PC-3 (cell line): ENCODE measurements at places on chromosomes 2 and 18.

DNA sequence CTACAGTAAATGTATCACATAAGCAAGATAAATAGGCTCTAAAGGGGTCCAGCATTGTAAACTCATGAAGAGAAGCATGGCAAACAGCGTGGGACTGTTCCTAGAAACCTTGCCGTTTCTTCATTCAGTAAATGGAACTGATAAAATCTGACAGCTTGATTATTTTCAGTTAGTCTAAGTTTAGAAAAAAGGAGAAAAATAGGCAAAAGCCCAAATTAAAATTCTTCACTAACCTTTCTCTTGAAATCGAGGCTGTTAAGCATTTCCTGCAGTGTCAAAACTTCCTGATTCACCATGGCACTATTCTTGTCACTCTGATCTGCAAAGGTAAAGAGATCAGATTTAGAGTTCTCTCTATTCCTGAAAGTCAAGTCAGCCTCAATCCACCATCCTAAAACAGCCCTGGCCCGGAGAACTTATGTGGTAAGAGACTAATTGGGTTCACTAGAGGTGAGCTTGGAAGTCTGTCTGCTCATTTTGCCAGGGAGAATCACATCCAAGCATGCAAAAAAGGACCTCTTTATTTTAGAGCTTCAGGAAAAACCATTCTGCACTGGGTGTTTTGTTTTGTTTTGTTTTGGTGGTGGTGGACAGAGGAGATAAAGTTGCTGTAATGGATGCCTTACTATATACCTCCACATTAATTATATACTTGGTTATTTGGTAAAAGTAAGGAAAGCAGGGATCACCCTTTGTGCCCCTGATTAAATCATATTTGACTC is 52.4 kb upstream of the STAT1 start:
- DNase-seq: no peak

DNA sequence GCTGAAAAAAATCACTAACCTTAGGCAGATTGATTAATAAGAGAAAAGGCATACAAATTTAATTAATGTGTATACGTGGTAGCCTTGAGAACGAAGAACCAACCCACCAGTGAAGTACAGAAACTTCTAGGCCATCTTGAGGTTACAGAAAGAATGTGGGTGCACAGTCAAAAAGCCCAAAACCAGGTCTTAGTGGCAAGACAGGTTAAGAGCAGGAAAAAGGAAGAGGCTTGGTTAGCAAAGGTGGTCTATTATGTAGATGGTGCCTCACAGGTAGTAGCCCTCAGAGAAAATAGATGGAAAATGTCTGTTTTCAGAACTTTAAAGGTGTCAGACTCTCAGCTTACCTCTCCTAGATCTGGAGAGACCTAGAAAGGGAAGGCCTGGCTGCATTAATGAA is 22.0 kb upstream of the SLC35G4 start:
- DNase-seq: no peak

GRCh38 chr2:234917211-234917975 is 34.4 kb upstream of the SH3BP4 start:
- no peak for DNase-seq

- DNase-seq: no peak
Observed at GRCh38 chr2:234495251-234496054, 1.4 kb downstream of the ARL4C start.

- DNase-seq: no peak
Observed at GRCh38 chr2:173359231-173359630, 4.6 kb downstream of the CDCA7 start.

DNA sequence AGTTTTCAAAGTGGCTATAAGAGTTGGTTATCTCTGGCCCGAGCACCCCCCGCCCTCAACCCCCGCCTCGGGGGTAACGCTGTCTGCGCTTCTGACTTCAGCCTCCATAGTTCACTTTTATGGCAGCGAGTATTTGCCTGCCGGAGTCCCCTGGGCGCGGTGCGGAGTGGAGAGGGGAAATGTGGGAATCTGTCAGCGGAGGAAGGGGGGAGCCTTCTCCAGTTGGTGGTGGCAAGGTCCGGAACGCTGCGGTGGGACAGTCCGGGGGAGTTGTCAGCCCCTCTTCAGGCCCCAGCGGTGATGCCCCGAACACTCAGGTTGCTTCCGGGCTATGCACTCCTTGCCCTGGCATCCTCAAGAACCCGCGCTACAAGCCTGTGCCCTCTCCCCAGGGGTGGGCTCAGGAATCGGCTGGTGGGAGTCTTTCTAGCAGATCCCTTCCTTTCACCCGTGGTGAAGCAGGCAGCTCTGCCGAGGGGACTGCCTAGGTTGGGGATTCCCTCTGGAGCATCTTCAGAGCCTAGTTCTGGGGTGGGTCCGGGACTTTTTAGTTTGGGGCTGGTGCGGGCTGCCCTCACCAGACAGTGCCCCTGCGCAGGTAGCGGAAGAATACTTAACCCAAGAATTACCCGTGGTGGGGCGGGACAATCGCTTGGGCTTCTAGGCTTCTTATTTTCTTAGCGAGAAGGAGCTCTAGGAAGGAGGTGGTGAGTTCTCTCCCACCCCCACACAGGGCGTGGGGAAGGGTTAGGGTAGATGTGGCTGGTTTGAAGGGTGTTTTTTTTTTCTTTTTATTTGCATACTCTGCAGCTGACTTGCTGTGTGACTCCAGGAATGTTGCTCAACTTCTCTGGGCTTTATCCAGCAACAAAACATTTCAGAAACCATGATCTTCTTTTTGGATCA is 1.6 kb downstream of the ATOH8 start:
- no peak for DNase-seq

DNA sequence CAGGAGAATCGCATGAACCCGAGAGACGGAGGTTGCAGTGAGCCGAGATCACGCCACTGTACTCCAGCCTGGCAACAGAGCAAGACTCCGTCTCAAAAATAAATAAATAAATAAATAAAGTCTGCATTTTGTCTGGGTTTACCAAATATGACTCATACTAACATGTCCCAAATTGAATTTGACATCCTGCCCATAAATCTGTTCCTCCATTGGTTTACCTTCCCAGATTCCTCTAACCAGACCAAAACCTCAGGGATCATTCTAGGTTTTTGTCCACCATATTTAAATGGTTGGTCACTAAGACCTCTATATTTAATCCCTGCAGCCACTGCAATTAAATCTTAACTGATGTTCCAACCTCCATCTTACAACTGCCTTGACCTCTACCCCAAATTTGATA is 150.9 kb downstream of the ATAD2B start:
- DNase-seq: no peak

- no peak for DNase-seq
Observed at GRCh38 chr18:59961070-59961469, 61.3 kb downstream of the PMAIP1 start.

DNA sequence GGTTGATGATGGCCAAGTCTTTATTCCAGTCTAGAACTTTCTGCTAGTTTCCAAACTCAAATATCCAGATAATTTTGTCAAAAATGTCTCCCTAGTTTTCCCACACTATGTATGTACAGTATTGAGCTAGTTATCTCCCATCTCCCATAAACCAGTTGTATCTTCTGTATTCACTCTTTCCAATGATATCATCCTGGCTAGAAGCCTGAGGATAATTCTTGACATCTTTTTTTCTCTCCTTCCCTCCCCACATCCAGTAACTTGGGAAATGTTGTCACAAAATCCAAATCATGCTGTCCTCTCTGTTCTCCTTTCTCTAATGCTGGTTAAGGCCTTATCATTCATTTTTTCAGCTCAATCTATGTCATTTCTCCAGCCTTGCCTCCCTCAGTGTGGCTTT is 553.8 kb upstream of the FANCL start:
- no peak for DNase-seq

DNA sequence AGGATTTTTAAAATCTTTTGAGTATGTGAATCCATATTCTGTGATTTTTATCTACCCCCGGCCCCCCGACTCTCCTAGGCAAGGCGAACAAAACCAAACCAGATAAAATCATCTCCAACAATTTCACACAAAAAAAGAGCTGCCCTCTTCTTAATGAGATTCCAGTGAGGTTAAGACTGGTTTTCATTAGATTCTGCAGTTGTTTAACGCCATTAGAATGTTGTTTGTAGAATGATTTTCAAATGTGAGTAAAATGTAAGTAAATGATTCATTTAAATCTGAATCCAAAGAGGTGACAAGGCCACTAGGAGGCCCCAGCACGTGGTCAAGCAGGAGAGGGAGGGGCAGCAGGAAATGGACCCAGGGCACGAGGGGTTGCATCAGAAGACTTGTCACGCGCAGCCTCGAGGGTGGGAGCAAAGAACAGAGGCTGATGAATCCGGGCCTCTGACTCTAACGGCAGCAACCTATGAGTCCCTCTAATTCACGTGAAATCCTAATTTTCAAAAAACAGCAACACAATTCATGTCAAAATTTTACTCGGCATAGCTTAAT is 24.3 kb upstream of the KLHL29 start:
- no peak for DNase-seq

DNA sequence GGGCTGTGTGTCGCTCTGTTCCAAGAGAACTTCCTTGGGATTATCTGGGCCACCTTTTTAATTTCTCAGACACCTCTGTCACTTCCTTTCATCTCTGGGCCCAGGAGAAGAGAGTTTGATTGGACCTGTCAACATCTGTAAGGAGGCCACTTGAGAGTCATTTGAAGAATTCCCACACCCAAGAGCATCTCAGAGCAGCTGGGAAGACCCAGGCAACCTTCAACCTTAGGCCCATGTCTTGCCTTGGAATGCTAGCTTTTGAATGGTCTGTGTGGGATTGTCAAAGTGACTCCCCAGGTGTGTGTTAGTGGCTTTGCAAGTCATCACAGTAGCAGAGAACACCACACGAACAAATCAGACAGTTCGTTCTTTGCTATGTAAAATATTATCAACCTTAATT is 280.3 kb downstream of the CYRIA start:
- no peak for DNase-seq

DNA sequence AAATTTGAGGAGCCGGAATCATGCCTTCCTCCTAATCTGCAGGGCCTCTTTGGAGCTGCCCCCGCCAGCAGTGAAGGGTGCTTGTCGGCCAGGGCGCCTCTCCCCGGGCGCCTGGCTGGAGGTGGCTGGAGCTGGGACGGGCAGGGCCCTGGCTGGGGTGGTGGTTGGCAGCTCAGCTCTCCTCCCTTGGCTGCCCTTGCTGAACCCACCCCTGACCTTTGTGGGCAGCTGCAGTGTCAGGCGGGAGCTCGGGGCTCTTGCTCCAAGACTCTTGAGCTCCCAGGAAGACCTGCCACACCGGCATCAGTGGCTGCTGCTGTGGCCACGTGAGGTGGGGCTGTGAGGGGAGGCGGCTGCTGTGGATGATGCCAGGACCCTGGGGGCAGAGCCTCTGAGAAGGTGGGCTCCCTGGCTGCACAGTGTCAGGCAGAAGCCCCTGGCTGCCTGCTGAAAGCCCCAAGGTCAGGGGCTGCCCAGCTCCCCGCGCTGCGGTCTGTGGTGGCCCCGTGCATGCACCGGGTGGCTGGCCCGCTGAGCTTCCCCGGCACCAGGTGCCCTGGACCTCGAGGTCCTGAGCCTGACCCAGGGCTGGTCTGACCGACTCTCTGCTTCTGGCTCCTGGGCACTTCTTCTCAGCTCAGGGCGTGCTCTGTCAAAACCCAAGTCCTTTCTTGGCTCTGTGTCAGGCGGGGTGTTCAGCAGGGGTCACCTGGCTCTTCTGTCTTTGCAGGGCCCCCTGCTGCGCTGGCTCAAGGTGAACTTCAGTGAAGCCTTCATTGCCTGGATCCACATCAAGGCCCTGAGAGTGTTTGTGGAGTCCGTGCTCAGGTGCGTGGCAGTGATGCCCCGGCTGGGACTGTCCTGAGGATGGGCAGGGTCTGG is 34.5 kb downstream of the PDIA6 start:
- DNase-seq: no peak

GRCh38 chr2:225177098-225177497 is 134.8 kb upstream of the DOCK10 start:
- peak; percentile 13 for DNase-seq

DNA sequence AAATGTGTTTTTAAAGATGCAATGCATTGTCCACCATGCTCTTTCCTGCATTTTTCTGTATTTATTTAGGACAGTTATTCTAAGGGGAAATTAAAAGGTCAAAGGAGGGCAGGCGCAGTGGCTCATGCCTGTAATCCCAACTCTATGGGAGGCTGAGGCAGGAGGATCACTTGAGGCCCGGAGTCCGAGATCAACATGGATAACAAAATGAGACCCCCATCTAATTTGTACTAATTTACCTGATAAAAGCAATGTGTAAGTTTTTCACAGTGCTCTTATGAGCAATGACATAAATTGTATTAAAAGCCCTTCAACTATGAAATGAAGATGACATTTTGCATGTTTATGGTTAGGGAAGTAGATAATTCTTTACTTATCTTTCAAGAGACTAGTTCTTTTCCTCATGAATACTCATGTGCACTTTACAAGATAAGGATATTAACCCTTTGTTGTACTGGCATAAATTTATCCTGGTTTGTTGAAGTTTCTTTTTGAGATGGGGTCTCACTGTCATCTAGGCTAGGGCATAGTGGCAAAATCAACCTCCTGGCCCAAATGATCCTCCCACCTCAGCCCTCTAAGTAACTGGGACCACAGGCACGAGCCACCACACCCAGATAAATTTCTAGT is 9.7 kb downstream of the HSBP1L1 start:
- no peak for DNase-seq

GRCh38 chr2:118772487-118773200 is 74.8 kb downstream of the EN1 start:
- no peak for DNase-seq
